ENCODE measurements at places on chromosomes 2 and 18.

DNA sequence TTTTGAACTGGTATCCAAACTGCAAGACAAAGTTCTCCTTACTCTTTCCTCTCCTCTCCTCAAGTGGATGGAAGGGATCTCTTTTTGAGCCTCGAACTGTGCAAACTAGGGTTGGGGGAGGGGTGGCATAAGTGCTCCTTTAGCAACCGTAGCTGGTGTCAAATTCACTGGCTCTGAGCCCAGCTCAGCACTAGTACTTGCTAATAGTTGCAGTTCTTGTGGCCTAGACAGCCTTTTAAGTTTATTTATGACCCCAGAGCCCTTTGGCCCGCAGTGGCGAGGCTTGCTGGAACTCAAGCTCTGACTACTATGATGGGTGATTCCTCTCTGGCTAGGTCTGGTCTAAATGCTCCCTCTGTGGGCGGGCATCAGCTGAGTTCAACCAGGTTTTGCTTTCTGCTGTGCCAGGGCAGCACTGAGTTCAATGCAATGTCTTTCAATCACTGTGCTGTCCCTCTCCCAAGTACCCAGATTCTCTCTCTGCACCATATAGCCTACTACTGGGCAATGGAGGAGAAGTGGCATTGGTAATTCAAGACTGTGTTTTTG is 528.4 kb upstream of the SYT4 start:
- no peak for DNase-seq

DNA sequence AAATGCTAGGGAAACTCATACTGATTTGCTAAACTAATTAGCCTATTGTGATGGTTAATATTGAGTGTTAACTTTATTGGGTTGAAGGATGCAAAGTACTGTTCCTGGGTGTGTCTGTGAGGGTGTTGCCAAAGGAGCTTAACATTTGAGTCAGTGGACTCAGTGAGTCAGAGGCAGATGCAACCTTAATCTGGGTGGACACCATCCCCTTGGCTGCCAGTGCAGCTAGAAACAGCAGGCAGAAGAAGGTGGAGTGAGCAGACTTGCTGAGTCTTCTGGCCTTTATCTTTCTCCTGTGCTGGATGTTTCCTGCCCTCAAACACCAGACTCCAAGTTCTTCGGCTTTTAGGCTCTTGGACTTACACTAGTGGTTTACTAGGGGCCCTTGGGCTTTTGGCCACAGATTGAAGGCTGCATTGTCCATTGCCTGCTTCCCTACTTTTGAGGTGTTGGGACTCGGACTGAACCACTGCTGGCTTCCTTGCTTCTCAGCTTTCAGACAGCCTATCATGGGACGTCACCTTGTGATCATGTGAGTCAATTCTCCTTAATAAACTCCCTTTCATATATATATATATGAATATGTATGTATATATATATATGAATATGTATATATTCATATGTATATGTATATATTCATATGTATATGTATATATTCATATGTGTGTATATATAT is 69.7 kb downstream of the RPRM start:
- no peak for DNase-seq

DNA sequence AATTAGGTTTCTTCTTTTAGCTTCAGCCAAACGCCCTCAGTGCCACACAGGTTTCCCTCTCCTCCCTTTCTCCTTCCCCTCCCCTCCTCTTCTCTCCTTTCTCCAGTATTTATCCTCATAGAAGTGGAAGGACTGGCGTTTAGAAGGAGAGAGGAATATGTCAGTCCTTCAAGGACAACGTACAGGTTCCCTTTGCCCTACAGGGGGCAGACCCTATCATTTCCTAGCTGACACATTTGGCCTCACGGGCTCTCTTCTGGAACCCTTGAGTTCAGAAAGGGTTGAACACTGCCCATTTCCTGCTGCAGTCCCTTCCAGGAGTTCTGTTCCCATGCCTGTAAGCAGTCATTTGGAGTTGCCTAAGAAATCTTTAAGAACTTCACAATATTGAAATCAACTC is 46.1 kb downstream of the CDCA7 start:
- DNase-seq: no peak

DNA sequence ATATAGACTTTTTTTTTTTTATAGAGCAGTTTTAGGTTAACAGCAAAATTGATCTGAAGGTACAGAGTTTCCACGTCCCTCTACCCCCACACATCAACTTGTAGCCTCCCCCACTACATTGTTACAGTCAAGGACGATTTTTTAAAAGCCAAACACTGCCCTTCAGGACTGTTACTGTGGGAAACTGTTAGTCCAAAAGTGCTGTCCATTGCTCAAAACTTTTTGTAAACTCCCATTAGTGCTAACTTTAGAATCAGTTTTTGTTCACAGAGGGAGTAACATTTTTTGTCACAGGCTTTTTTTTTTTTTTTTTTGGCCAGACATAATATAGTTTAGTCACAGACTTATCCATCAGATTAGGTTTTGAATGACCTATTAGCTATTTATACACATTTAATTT is 24.1 kb downstream of the ELP2 start:
- no peak for DNase-seq

DNA sequence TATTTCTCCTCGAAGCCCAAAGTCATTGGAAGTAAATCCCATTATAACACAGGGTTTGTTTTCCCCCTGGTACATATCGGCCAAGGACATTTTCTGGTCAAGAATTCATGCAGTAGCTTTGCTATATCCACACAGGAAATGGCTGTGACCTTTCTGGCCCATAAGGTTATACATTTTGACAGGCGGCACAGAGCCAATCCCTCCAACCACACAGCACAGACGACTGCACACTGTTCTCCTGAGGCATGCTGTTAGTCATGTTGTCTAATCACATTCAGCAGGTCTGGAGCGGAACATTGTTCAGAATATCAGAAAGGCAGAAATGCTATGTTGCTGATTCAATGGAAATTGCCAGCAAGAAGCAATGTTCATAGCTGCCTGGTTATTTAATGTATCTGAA is 742.3 kb upstream of the SLC8A1 start:
- DNase-seq: no peak

DNA sequence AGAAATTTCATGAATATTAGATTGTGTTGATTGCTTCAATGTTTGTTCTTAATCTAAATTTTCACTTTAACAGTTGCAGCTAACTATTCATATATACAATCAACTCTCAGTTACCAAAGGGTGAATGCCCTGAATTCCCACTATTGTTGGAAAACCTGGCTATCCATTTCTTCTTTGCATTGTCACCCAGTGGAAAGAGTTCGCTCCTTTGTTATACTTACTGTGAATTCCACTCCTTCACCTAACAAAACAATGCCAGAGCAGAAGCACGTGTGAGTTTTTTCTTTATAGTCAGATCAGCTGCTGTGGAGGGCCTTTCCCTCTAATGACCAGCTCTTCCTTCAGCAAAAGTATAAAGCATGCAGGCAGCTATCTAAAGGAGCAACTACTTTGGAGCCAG is 409.2 kb upstream of the NRP2 start:
- no peak for DNase-seq

- no peak for DNase-seq
These were observed 275.0 kb downstream of the MREG start for GRCh38 chr2:215738351-215738750.

DNA sequence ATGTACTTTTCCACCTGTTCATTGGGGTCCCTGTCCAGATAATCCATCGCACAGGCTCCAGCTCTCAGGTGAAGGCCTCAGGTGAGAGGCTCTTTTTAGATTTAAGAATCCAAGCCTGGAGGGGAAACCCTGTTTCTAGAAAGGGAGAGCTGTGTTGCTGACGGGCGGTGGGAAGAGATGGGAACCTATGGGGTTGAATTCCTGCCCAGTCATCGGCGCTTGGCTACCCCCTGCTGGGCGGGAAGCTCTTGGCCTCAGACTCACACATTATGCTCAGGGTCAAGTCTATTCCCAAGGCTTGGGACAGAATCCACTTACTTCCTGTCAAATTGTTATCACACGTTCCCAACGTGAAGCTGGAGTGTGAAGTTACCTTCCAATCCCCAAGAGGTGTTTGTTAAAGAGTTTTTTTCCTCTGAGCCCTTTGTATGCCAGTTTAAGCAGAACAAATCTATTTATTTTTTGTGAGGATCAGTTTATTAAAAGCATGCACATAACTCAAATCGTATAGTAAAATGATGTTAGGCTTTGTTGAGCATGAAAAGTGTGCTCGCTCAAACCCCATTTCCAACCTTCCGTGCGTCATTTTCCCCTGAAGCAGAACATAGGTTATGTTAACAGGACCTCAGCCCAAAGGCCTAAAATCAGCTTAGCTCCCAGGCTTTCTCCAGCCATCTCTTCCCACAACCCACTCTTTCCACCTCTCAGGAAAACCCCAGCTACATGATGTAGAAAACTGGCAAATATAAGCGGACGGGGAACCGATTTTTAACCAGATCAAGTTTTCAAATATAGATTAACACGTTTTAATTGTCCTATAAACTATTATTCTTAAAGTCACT is 181.7 kb upstream of the ETAA1 start:
- DNase-seq: no peak

DNA sequence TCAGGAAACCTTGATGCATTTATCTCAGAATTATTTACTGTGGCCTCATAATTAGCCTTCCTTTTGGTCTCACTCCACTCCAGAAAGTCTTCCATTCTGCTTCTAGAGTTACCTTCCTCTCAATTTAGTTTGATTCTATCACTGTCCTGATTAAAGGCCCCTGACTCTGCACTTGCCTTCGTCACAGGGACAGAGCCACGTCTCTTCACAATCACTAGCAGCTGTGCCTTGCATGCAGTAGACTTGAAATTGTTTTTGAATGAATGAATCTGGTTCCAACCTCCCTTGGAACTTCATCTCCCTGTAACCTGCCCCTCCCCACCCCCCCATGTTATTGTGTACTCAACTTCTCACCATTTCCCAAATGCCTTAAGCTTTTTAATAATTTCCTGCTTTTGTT is 52.4 kb downstream of the OSBPL6 start:
- no peak for DNase-seq

DNA sequence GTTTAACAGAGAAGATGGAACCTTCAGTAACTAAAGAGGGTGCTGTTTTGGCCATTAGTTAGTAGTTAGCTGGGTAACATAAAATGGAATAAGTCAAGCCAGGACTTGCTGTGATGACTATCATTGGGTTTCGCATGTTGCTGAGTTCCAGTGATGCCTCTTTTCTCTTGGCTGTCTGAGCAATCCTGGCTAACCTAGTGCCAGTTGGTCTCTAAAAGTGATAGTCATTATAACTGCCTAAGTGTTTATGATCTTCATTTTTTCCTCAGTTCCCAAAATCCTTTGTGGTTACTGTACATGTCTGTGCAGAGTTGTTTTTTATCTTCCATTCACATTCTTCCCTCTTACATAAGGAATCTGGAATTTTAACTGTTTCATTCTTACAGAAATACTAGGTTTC is 33.4 kb downstream of the WDR43 start:
- no peak for DNase-seq

DNA sequence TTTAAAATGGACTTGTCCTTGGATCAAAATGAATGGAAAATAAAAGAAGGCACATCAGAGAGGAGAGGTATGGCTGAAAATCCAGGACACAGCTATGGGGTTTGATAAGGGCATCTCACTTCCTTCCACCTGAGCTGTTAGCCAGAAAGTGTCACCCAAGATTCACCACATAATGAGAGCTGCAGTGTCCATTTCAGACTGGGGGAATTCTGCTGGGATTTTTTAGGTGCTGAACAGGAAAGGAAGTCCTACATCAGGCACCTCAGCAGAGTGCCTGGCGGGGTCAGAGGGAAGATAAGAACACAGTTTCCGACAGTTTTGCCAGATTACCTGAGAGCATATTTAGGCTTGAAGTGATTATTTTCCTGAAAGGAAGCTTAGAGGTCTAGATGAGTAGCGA is 187.6 kb upstream of the HNMT start:
- no peak for DNase-seq

GRCh38 chr2:234328444-234328990 is 168.4 kb downstream of the ARL4C start:
- no peak for DNase-seq

GRCh38 chr2:132991471-132992045 is 321.6 kb upstream of the LYPD1 start:
- DNase-seq: no peak

DNA sequence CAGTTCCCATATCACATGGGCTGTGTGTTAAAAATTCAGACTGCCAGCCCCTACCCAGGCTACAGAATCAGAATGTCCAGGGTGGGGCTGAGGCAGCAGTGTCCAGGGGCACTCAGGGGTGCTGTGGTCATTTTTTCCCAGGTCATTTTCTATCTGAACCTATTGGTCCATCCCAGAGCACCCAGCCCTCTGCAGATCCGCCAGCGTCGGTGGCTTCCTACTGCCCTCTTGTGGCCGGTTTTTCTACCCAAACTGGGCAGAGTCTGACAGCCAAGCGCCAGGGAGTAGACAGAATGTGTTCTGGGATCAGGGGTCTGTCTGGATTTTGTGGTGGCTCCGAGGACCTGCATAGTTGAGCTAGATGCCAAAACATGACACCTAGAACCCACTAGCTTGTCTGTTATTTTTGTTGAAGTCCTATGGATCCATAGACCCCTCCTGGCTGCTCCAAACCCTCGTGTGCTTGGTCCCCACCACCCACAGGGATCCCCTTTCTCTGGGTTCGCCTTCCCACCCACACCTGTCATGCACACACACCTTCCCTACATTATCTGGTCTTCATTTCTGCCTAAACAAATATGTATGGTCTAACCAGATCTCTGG is 34.1 kb upstream of the RMDN2 start:
- DNase-seq: peak; percentile 70

DNA sequence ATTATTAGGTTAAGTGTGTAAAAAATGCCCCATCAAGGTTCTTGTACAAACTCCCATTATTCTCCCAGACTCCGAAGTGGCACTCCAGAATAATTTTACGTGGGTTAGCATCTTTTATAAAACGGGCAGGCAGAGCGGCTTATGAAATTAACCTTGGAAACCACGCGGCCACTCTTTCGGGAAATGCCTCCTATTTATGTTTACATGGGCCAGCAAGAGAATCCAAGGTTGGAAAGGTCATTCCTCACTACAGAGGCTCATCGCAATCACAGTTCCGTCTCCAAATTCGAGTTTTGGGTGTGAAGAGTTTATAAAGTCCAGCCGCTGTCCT is 1.2 kb upstream of the IMPA2 start:
- DNase-seq: no peak

DNA sequence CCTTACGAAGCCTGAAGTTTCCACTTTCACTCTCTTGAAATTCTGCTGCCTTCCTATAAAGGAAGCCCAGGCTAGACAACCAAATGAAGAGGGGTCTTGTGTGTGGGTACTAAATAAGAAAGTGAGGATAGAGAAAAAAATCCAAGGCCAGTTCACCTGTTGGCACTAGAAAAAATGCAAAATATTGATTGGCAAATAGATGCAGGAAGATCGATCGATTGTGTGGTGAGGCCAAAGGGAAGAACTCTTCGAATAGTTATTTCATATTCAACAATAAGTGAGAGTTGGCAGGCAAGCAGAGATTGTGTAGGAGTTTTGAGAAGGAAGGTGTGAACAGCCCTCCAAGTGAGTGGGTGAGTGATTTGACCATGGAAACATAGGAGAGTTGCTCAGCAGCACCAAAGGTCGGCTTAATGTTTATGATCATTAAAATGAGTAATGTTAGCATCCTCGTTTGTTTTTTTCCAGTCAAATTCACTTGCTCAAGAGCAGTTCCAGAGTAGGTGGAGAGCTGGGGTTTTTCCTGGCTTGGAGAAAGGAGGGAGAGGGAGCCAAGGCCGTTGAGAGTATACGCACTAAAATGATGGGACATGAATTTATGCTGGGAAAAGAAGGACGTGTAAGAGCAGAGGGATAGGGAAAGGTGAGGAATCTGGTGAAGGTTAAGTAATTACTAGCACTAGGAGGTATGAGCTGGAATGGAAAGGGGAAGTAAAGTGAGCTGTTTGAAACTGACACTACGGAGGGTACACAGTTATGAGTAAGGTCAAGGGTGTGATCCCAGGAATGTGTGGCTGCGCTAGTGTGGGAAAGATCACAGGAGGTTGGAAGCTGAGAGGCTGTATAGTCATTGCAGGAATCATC is 1.1 kb upstream of the NAPG start:
- DNase-seq: no peak

GRCh38 chr2:235230821-235231601 is 262.8 kb upstream of the AGAP1 start:
- DNase-seq: no peak
